ENCODE measurements at places on chromosomes 2 and 18.

GRCh38 chr2:205408696-205409095 lies 273.6 kb upstream of the NRP2 start:
- DNase-seq, result peak; percentile 58

GRCh38 chr2:203951366-203951902 lies 14.9 kb downstream of the ICOS start:
- no peak for DNase-seq

DNA sequence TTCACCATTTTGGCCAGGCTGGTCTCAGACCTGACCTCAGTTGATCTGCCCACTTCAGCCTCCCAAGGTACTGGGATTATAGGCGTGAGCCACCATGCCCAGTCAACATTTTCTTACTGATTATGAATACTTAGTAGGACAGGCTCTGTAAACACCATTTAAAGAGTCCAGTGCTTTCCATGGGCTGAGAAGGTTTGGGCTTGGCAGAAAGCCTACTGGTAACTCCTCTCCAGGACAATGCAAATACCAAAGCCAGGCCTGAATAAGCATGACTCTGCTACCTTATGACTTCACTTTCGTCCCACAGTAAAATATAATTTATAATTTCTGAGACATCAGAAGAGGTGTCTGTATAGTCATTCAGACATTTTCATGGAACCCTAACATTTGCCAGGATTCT lies 60.2 kb upstream of the FAM117B start:
- DNase-seq, result no peak

- DNase-seq, result peak; percentile 88
These were observed 36.7 kb downstream of the KIAA2012 start for GRCh38 chr2:202109737-202110184.

Measured in EH (cell line).